ENCODE measurements at places on chromosomes 5 and 9.

DNA sequence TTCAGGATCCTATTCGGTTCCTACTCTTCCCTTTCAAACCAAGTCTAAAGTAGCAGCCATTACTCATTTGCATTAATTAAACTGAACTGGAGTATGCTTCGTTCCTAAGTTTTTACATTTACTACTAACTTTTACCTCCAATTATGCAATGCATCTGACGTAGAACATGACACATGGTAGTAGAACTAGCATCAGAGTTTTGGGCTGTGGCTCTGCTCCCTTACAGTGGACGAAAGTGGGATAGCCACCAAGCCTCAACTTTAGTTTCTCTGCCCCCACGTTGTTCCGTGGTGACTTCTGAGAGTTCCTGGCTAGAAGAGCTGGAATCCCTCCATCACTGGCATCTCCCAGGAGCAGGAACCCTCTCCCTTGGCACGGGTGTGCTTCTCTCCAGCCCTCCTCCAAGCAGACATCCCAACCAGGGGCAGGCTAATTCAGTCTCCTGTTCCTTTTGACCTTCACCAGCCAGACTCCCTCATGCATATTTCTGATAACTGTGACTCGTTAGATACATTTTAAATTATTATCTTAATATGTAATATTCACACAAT is 2.9 kb downstream of the IFNE start:
- DNase-seq = no peak

DNA sequence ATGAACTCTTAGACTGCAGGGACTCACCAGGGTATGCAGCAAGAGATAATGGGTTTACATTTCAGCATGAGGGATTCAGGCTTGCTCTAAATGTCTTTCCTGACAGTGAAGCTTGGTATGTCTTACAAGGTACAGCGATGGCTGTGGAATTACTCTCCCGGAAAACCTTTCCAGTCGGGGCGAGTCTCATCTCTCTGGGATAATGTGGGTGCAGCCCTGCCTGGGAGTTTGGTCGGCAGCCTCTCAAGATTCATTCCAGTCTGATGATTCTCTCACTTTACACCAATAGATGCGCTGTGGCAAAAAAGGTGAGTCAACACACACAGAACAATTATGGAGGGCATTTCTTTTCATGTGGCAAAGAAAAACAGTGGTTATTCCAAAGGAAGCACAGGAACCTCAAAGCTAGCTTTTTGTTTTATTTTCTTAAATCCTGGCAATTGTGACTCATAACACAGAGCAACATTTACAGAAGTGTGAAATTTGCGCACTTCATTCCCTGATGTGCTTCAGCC is 190.3 kb downstream of the DCP2 start:
- no peak for DNase-seq

- DNase-seq = no peak
These were observed 23.0 kb downstream of the SLC36A1 start for GRCh38 chr5:151470439-151470838.

GRCh38 chr9:131346559-131346958 is 47.3 kb upstream of the PRRC2B start:
- DNase-seq = no peak

GRCh38 chr9:68462105-68462775 is 78.4 kb downstream of the TMEM252 start:
- no peak for DNase-seq

DNA sequence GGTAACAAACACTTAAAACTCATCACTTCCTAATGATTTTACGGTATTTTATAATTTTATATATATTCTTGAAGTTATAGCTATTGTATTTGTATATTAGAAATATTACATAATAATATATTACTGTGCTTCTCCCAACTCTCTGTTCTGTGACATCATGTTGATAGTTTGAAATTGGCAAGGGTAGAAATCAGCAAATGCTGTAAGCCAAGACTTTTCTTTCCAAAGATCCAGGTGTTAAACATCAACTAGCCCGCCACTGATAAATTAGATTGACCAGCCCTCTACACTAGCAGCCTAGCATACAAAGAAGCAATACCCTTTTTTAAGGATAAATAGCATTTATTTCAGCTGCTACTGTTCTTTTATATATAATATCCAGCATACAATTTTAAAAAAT is 122.9 kb downstream of the PRELID2 start:
- DNase-seq = no peak

DNA sequence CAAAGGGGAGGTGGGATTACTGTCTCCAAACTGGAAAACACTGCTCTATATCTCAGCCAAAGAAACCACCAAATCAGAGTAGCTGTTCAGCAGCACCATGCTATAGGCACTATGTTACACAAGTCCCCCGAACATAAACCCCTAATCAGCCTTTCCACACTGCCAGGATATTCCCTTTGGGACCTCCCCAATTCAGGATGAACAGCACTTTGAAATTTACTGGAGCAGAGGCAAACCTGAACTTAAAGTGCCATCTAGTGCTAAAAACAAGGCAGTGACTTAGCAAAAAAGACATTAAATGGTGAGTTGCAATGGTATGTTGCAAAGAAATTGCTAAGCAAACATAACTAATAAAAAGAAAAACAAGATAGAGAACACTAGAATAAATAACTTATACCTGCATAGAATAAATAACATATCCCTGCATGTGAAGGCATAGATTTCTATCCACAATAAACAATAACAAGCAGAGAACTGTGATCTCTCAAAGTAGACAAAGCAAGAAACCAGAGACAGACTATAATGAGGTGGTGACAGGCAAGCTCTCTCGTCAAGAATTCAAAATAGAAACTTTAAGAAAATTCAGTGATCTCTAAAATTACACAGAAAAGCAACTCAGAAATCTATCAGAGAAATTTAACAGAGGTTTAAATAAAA is 584.4 kb upstream of the ACO1 start:
- DNase-seq = no peak

All from omental fat pad (tissue), 4 donors.